ENCODE measurements at places on chromosomes 4 and X.

DNA sequence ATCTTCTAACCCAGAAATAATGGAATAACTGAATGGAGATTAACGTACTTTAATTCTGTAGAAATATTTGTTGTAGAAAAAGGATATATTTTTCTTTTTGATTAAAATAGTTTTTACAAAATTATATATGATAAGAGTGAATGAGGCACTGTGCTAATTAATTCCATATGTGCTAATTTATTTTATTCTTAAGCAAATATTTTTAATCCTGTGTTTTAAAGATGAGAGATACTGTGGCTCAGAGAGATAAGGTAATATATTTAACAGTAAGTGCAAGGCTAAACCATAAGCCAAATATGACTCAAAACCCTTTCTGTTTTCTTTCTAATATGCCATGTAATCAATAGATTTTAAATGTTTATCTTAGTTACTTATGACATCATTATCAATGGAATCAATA lies 88.2 kb downstream of the EMCN start:
- DNase-seq, result no peak

GRCh38 chr4:8176547-8177399 lies 18.2 kb upstream of the ABLIM2 start:
- peak; percentile 73 for DNase-seq

DNA sequence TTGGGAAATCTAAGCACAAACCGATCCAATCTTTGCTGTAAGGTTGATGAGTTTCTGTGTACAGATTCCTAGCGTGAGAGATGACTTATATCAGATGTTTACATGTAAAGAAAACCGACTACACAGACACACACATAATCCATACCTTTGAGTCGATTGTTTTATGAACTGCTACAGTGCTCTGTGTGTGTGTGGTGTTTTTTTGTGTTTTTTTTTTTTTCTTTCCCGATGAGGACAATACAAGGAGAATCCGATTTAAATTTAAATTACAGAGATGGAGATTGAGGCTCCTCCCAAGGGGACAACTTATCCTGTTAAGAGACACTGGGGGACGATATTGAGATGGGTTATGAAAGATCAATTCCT lies 461 bp upstream of the SLC9A6 start:
- DNase-seq, result peak; percentile 34

DNA sequence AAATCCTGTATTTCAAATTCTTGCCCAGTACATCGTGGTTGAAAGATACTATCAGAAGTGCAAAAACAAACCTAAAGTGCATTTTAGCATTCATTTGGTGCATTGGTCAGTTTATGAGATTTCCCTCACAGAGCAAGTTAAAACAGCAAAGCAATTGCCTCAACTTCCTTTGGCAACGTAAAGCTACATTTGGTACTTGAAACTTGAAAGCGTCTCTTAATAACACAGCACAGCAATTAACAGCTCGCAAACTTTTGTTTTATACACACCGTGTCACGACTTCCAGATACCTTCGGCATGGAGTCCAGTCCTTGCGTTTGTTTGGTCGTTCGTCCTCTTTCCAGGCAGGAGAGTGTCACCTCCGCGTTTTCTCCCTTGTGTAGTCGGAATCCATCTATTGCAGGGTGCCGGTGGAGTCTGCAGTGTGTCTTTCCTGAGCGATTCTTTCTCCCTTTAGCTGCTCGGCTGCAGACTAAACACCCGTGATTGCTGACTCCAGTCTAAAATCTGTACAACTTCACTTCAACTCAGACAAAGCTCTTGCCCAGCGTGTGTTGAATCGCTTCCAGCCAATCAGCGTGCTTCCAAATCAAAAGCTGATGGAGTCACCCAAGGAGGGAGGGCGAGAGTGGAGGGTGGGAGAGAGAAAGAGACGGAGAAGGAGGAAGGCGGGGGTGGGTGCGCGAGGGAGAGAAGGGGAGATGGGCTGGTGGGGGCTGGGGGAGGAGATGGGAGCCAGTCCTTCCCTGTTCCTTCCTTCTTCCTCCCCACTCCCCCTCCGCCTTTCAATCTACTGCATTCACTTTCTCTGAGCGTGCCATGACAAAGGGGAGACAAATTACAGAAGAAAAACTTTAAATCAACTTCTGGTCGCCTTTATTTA lies at the start of gene PCDH18:
TSS of gene PCDH18 (minus strand) at position 509 of the 883 bp plus-strand sequence. CDS start at position 103, 406 bp downstream.
- DNase-seq, result peak; percentile 97

DNA sequence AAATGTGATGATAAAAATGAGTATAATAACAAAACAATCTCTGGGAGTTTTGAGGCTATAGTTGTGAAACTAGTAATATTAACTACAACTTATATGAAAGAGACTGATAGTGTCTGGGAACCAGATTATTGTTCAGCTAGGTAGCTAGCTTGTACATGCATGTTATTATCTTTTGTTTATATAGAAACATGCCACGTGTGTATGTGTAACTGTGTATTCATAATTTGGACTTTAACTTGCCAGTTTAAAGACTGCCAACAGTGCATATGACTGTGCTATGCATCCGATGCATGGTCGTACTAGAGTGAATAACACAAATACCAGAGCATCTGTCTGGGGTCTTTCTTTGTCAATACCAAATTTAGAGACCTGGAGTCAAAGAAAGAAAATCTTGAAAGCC lies 92.2 kb downstream of the ADGRL3 start:
- DNase-seq, result no peak

- peak; percentile 27 for DNase-seq
Observed at GRCh38 chrX:9627922-9628321, 137.7 kb downstream of the GPR143 start.
